ENCODE measurements at places on chromosomes 1 and 21.
A peak's percentile ranks its signal among the peaks of the same experiment; 100 is the strongest.

- DNase-seq, result no peak
These were observed 61.3 kb downstream of the ERO1B start for GRCh38 chr1:236220473-236220872.

- peak; percentile 14 for DNase-seq
These were observed 39.4 kb upstream of the ZNF496 start for GRCh38 chr1:247370786-247371732.

DNA sequence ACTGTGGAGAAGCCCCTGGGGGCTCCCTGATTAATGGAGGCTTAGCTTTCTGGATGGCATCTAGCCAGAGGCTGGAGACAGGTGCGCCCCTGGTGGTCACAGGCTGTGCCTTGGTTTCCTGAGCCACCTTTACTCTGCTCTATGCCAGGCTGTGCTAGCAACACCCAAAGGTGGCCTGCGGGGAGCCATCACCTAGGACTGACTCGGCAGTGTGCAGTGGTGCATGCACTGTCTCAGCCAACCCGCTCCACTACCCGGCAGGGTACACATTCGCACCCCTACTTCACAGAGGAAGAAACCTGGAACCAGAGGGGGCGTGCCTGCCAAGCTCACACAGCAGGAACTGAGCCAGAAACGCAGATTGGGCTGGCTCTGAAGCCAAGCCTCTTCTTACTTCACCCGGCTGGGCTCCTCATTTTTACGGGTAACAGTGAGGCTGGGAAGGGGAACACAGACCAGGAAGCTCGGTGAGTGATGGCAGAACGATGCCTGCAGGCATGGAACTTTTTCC, 24.8 kb downstream of the PCSK9 start:
- DNase-seq, result no peak

DNA sequence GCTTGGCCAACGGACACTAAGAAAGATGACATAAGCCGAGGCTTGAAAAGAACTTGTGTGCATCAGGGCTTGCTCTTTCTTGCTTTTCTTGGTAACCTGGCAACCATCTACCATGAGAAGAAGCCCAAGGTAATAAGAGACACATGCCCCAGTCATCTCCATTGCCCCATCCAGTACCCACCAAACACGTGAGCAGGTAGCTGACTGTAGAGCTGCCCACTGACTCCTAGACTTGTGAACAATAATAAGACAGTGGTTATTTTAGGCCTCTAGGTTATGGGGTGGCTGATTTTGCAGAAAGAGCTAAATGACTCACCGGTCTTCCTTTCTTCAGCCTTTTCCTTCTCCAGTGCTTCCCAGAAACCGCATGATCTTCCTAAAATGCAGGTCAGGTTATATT, 105.0 kb upstream of the JUN start:
- no peak for DNase-seq

GRCh38 chr1:43936431-43937151, 3.0 kb downstream of the ARTN start:
- DNase-seq, result peak; percentile 70

DNA sequence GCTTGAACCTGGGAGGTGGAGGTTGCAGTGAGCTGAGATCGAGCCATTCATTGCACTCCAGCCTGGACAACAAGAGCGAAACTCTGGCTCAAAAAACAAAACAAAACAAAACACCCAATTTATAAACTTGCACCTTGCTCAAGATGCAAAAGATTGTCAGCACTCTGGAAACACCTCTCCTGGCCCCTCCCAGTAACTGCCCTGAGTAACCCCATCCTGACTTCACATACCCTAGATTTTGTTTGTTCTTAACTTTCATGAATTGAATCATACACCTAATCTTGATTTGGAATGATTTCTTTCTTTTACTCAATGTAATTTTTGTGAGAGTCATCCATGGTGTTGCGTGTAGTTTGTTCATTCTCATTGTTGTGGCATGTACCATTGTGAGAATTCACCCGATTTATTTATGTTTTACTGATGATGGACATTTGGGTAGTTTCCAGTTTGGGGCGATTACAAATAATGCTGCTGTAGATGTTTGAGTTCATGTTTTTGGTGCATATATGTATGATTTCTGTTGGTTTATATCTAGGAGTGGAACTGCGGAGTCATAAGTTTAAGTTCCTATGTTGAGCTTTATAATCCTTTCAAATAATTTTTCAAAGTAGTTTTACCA, 10.4 kb downstream of the NECAP2 start:
- no peak for DNase-seq

DNA sequence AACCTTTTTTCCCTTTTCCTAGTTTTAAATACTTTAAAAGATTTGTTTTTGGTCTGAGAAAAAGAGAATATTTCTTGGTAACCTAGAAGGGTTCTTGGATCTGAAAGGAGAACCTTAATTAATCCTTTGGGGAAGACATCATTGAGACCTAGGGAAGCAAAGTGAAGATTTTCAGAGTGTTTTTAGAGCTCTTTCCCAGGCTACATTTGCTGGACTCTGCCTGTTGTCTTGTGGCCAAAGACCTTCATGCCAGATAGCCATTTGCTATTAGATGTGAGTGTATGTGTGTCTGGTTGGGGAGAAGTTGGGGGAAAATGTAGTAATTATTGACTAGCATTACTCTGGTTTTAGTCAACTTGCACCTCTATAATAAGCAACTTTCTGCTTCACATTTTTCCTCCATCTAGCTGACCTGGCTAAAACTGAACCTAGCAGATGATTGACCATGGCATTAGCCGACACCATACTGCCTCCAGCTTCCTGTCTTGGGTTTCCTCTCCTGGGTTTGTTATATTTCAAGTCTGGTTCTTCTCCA, 239.1 kb downstream of the USP25 start:
- no peak for DNase-seq

- DNase-seq, result no peak
These were observed 51.7 kb downstream of the RASSF5 start for GRCh38 chr1:206558794-206559671.

- peak; percentile 81 for DNase-seq
These were observed at the start of gene IFI6 for GRCh38 chr1:27671964-27672749. Gene IFI6, minus strand, starts transcription at chr1:27672192. Its CDS starts 2,878 bp downstream, at chr1:27669314.

DNA sequence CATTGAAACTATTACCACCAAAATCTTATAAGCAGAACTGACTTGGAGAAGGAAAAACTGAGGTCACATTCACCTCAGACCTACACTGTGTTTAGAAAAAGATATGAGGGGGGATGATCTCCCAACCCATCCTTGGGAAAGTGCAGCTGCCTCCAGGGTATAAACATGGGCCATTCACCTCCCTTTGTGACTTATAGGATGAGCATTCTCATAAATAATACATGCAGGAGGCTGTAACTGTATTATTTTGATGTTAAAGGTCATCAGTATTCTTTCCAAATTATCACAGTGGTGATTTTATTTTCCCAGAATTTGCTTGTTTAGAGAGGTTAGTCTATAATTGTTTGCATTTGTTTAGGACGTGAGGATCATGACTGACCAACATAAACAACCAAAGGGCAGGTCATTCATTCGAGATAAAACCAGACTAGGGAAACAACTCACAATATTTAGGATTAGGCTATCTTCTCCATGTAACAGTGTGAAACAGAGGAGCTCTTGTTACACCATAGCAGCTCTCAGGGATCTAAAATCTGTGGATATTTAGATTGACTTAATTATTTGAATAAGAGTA, 109.2 kb upstream of the NR5A2 start:
- no peak for DNase-seq

- DNase-seq, result no peak
These were observed 87.2 kb upstream of the POU3F1 start for GRCh38 chr1:38133756-38134155.

DNA sequence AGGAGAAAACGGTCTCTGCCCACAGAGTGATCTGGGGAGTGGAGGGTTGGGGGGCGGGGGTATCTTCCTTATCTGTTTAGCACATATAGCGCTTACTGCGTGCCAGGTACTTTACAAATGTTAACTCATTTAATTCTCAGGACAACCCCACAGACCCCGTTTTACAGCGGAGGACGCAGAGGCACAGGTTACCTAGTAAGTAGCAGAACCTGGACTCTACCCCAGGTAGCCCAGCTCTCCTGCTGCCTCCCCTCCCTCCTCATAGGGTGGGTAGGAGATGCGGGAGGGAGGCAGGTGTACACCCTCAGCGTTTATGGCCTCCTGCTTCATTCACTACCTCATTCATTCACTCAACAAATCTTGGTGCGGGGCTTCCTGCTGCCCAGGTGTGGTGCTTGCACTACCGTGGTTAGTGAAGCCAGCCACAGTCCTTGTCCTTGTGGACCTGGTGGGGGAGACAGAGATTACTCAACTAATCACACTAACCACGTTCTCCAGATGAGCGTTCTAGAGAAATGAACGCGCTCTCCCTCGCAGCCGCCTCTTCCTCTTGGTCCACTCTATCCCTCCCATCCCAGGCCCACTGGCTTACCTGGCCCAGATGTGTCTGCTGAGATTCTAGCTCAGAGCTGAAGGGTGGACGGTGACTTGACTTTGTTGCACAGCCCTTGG, 102.0 kb downstream of the IER5 start:
- peak; percentile 45 for DNase-seq

GRCh38 chr1:89453123-89453972, 71.3 kb upstream of the LRRC8B start:
- DNase-seq, result no peak

DNA sequence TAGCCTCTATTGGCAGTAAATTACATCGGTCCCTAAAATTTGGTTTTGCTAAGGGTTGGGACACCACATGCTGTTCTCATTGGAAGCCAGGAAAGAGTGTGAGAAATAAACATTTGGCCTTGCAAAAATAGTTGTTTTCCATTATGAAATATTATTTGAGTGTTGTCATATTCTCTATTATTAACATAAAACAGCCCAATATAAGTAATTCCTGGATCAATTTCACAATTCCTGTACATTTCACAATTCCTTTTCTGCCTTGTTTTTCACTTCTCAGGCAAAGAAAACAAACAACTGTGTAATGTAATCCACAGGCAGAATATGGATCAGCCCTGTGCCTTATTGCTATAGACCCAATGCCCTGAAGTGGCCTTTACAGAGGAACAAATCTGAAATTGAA, 40.5 kb downstream of the C1orf87 start:
- DNase-seq, result no peak

DNA sequence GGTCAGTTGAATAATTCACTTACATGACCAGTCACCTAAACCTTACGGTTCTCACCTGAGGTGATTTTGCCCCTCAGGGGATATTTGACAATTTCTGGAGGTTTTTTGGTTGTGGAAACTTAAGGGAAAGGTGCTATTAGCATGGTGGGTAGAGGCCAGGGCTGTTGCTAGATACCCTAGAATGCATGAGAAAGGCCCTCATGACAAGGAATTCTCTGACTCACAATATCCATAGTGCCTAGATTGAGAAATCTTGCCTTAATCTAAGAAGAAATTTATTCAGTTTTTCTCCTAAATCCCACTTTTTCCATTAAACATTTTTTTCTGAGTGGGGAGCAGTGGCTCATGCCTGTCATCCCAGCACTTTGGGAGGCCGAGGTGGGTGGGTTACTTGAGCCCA, 119.7 kb downstream of the TGFB2 start:
- no peak for DNase-seq

- DNase-seq, result no peak
These were observed 12.9 kb downstream of the PTPN14 start for GRCh38 chr1:214538496-214538895.

- no peak for DNase-seq
These were observed 144.7 kb downstream of the PRDM16 start for GRCh38 chr1:3213730-3214129.

DNA sequence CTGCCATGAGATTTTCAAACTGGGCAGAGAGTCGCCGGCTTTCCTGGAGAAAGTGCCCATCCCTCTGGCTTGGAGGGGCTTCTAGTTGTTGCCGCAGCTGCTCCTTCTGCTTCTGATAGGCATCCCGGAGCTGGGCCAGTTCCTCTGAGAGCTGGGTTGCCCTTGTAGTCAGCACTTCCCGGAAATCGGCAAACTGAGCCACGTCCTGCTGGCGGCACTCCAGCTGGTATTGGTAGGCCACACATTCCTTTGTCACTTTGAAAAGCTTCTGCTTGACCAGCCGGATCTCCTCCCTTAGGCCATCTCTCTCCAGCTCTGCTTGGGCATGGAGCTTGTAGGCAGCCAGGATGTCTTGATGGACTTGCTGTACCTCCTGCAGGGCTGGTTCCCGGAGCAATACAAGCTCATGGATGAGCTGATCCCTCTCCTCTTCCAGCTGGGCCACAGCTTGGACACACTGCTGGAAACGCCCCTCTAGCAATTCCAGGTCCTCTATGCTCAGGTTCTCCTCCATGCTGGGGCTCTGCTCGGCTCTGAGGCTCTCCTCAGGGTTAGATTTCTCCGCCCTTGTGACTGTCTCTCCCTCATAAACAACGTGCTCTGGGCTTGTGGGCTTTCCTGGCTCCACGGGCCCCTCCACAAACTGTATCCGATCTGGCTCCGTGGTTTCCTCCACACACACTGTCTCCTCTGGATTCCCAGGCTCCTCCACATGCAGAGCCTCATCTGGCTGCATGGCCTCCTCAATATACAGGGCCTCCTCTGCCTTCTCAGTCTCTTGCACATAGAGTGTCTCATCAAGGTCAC, 7.3 kb downstream of the SYNC start:
- DNase-seq, result no peak

DNA sequence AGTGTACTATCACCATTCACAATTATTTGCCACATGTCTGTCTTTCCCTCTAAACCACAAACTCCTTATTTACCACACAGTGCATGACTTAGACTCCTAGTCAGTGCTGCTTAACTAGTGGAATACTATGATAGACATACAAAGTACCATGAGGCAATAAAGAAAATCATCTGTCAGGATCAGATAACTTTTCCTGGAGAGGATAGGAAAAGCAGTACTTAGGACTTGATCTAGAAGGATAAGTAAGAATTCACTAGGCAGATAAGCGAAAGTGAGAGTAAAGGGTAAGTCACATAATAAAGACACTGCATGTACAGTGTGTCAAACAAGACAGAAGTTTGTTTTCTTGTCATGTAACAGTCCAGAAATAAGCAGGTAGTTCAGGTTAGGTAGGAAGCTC, 21.2 kb upstream of the TSPAN1 start:
- no peak for DNase-seq

DNA sequence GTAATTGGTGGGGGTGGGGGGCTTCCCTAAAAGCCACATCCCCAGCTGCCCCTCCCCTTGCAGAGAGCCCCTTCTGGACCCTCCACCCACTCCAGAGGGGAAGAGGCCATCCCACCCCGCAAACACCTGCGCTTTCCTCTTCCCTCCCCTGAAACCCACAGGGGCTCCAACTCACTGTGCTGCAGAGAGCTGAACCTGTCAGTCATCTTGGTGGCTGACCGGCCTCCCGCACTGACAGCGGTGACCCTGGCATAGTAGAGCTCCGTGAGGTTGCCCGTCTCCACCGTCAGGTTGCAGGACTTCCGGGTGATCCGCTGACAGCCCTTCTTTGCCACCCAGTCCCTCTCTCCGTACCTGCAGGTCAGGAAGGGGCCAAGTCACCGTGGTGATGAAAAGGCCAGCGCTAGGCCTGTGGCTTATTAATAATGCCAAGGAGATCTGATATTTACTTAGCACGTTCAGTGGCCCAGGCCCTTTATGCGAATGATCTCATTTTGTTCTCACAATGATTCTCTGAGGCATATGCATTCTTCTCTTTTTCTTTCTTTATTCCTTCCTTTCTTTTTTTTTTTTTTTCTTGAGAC, 5.9 kb downstream of the IL22RA1 start:
- DNase-seq, result peak; percentile 9
